ENCODE measurements at places on chromosomes 11 and 22.

GRCh38 chr11:2741377-2742131, 41.8 kb upstream of the KCNQ1OT1 start:
- no peak for DNase-seq

DNA sequence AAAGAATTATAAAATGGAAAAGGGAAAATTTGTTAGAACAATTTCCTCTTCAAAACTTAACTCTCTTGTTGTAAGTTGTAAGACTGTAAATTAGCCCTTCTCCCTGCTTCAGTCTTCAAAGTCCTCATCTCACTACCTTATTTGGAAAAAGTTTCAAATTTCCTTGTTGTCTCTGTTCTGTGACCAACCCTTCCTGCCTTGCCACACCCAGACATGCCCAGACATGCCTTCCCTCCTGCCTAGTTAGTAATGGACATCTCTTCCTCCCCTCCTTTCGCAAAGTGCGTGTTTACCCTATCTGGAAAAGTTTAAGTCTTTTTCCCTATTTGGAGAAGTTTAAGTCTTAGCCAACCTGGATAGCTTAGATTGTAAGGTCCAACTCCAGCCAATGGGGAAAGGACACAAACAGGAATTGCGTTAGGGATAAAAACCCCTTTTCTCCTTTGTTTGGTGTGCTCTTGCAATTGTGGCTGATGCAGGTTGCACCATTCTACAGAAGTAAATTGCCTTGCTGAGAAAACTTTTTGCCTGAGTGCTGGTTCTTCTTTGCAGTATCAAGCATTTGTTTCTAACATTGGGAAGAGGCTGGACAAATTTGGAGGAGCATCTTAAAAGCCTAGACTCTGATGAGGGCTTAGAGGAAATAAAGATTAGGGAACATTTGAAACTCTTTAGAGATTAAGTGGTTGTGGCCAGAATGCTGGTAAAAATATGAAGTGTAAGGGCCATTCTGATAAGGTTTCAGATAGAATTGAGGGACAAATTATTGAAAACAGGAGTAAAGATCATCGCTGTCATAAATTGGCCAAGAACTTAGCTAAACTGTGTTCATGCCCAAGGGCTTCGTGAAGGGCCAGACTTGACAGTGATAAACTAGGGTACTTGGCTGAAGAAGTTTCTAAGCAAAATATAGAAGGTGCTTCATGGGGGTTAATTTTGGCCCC, 15.4 kb downstream of the OR52K2 start:
- DNase-seq: no peak

DNA sequence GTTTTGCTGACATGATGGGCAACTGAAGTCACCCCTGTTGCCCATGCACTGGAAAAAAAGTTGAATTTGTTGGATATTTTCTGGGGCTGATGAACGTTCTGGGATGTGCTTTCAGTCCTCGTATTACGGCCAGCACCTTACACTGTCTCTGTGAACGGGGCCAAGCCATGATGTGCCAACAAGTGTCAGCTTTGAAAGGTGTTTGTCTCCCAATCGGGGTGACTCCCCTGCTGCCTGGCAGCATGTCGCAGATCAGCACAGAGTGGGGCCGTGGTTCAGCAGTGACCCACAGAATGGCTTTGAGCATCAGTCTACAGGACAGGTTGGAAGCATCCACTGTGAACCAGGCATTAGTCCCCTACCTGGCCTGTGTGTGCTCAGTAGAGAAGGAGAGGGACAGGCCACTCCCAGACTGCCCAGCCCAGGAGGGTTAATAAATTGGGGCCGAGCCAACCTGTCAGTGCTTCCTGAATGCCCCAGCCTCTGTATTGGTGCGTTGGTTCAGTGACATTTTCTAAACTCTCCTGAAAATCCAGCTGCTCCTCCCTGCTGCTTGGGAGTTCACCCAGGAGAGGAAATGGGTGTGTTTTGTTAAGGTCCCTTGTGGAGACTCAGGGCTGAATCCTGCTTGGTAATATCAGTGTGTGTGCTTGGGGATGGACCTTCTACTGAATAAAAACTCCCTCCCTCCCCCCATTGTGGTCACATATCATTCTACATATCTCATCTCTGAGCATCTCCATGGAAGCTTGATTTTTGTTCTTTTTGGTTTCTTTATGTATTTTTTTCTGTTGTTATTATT, 50.7 kb upstream of the TTC12 start:
- no peak for DNase-seq

DNA sequence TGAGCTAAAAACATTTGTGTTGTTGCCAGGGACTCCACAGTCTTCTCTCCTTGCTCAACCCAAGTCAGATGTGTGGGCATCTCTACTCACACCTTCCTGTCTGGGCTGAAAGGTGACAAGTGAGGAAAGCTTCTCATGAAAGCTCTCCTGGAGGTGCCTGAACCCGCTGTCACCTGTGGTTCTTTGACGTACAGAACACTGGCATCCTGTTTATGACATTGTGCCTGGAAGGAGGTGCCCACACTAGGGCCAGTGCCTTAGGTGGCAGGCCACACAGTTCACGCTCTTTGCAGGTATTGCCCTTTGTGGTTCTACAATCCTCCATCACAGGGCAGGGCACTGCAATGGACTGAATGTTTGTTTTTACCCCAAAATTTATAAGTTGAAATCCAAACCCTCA, 108.5 kb downstream of the CD44 start:
- DNase-seq: peak; percentile 64

DNA sequence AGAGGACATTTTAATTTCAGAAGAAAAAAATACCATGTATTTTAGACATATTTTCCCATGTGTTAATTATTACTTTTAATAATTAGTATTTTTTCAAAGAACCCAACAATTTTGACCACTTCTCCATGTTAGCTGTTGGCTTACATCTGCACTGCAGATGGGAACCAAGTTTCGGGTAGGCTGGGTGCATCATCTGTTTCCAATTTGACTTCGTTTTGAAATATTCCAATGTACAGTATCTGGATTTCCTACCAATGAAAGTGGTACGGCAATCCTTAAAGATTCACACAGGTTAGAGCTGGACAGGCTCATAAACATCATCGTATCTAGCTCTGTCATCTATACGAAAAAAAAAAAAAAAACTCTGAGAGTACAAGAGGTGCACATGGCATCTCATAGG, 670.2 kb downstream of the OPCML start:
- DNase-seq: no peak

- DNase-seq: no peak
These were observed 11.0 kb upstream of the PICK1 start for GRCh38 chr22:38046070-38046748.

DNA sequence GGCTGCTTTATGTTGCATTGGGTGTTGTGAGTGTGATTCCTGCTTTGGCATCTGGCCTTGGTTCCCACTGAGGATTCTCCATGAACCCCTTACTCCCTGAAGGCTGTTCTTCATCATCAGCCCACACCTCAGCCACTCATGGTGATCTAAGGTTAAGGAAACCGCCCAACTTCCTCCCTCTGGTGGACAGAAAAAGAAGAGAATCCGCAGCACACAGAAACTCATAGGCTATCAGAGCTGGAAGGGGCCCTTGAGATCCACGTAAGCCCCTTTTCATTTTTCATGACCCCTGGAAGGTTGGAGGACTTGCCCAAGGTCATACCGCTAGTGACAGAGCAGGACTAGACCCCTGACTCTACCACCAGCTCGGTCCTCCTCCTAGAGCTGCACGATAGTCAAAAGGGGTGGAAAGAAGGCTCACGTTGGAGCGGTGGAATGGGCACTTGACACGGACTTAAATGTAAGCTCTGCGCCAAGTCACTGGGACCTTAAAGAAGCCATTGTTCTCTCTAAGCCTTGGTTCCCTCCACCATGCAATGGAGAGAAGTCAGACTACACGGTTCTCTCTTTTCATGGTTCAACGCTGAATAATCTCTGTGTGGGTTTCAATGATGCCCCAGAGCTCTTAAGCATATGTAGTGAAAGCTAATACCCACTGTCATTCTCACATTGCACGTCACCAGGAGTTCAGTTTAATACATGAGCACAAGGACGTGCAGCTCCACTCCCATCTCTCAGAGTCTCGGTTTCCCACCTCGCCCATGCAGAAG, 83.6 kb upstream of the CRTAM start:
- peak; percentile 43 for DNase-seq

- DNase-seq: no peak
These were observed 10.5 kb upstream of the MFNG start for GRCh38 chr22:37496651-37497050.

GRCh38 chr11:122556605-122557004, 98.9 kb upstream of the UBASH3B start:
- no peak for DNase-seq

DNA sequence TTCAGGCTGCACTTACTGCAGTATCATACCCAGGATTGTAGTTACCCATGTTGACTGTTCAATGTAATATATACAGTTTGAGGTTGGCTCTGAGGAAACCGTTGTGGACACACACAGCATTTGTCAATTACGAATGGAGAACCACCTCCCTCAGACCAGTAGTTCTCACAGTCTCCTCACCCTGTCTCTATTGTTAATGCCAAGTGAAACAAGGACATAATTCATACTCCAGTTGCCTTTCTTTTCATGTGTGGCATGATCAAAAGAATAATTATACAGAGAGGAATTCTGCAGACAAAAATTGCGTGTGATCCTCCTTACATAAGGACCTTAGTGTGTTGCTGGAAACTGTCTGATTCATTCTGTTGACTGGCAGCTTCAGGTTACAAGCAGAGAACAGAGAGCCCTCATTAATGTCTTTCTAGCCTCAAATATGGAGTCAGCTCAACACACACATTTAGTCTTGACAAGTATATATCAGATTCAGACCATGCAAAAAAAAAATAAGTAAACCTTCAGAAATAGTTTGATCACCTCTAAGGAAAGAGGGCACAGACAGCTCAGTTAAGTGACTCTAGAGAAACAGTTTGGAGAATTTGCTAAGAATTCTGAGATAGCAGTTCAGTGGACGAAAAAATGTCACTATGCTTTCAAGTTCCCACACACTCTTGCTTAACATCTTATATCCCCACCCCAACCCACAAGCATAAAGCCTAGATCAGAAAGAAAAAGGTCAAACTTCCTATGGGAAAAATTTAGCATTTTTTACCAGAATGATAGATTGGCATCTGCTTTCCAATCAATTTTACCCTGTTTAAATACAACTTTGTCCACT, 96.1 kb downstream of the MAML2 start:
- DNase-seq: no peak

- no peak for DNase-seq
These were observed 6.4 kb downstream of the TP53I11 start for GRCh38 chr11:44944181-44944852.

DNA sequence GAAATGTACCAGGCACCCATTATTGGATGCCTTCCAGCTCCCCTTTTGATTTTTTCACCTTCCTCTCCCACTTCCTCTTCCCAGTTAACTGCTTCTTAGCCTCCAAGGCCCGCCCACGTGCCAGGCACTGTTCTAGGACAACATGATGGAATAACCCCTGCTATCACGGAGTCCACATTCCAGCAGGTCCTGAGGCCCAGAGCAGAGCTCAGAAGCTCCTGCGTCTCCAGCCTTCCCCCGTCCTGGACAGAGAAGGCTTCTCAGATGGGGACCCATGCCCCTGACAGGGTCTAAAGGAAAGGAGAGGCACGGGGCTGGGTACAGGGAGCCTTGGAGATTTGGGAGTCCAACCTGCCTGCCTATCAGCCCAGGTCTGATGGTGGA, 29.1 kb downstream of the TRIM29 start:
- DNase-seq: no peak

GRCh38 chr11:26109658-26110368, 222.1 kb upstream of the ANO3 start:
- DNase-seq: no peak

GRCh38 chr11:45806937-45807791, 2.2 kb downstream of the SLC35C1 start:
- DNase-seq: no peak

- DNase-seq: no peak
These were observed 680.9 kb upstream of the ANO5 start for GRCh38 chr11:21511835-21512440.
